Breast epithelium (tissue), 4 donors: ENCODE measurements at places on chromosomes 2 and 18.

DNA sequence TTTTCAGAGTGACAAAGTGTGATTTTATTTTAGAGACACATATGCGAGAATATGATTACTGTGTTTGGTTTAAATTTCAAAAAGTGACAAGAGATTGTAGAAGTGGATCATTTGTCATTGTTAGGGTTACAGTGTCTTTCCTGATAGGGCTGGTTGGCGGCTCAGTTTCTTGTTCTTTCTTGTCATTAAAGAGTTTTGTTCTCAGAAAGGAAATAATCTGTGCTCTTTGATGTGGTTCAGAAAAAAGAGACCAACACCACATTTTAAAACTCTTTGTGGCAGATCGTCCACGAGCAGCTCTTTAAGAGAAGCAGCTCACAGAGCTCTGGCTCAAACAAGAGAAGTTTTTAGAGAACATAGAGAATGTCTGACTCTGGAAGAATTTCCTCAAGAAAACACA, 45.6 kb upstream of the ZNF532 start:
- no peak for DNase-seq

GRCh38 chr18:51030537-51031258, 685 bp downstream of the SMAD4 start:
- DNase-seq, result peak; percentile 55

DNA sequence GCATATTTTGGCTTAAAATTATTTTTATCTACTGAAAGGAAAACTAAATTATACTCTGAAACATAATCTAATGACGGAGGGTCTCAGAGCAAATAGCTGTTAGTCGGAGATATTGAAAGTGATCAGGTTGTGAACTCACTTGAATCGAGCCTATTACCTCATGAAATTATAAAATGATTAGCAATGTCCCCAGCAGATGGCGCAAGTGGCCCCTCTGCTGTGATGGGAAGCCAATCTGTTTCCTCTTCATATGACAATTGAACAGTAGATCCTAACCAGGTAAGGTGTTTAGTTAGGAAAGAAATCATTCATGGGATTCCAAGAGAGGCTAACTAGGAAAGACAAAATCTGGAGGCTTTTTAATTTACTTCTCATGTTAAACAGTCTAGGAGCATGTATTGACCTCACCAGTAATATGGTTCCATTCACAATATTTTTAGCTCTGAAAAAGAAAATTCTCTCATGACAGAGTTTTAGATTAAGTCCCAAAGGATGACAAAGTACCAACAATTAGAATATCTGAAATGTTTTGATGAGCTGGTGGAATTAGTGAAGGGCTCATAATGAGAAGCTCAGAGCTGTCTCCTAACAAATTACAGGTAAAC, 29.9 kb upstream of the MPPE1 start:
- peak; percentile 73 for DNase-seq

- DNase-seq, result no peak
These were observed 111.8 kb downstream of the HDAC4 start for GRCh38 chr2:239288951-239289511.

- DNase-seq, result no peak
These were observed 19.3 kb upstream of the CSRNP3 start for GRCh38 chr2:165450156-165450555.

- DNase-seq, result no peak
These were observed 76.3 kb upstream of the ZCCHC2 start for GRCh38 chr18:62446511-62446910.

GRCh38 chr2:172938713-172939375, 136.8 kb upstream of the MAP3K20 start:
- DNase-seq, result no peak

DNA sequence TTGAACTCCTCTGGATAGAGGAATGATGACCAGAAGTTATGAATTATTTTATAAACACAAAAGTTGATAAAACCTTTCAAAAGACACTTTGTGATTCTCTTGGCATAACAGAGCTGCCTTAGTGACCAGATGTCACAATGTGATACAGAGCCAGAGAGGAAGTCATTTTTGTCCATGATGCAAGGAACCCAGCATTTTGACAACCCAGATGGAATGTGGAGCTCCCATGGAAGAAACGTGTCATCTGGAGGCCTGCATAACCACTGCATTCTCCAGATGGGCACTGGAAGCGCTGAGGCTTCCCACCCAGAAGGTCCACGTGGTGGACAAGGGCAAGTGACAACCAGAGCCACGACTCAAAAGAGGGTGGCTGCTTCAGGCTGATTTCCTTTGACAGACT, 30.1 kb downstream of the HRH4 start:
- DNase-seq, result no peak

DNA sequence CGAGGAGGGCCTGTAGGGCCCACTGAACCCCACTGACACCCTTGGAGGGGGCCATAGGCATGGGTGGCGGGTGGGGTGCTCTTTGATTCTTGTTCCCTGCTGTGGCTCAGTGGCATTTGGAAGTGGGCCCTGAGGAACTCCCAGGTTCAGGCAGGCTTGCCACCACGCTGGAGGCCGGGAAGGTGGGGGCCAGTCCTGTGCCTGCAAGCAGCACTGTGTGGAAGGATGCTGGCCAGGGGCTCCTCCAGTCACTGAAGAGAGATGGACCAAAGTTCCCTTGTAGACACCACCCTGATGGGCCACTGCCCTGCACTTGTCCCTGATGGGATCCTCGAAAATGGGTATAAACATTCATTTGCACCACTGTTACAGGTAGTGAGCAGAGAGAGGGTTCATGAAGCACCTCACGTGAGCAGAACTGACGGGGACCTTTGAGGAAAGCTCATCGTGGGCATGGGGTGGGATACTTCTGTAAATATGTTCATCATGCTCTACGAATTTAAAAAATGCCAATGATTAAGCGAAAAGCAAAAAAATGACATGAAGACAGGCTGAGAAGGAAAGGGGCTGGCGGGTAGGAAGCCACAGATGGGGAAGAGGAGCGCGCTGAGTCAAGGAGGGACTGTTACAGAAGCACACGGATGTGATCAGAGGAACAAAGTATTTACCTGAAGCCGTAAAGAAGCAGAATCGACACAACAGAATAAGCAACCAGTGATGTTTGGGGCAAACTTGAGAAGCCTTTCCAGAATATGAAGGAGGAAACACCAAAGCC, 45.2 kb upstream of the ASB1 start:
- DNase-seq, result no peak

GRCh38 chr2:100981011-100981410, 21.1 kb upstream of the RPL31 start:
- no peak for DNase-seq

DNA sequence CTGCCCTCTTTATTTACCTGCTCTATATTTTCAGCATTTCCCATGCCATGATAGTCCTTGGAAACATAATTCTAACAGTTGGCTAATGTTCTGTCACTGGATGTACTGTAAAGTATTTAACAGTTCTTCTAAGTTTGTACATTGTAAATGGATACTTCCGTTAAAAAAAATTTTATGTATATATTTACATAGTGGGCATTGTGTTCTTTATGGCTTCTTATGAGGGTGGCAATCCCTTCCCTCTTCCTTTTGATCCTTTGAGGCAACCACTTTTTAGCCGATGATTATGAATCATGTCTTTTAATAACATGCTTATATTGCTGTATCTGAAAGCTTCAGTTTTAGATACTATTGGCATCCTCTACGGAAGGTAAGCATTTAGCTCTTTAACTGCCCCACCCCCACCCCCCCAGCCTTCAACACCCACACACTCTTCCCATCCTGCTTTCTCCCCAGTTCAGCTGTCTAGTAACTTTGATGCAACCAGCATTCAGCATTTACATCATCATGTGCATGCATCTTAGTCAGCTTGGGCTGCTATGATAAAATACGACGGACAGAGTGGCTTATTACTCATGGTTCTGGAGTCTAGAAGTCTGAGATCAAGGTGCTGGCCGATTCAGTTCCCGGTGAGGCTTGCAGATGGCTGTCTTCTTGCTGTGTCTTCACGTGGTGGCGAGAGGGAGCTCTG, 21.0 kb upstream of the EDAR start:
- DNase-seq, result no peak

- DNase-seq, result no peak
These were observed 162.6 kb downstream of the FMNL2 start for GRCh38 chr2:152497481-152498052.

- DNase-seq, result no peak
These were observed 7.3 kb upstream of the HTR2B start for GRCh38 chr2:231132129-231132528.

- DNase-seq, result no peak
These were observed 437.8 kb downstream of the ZNF521 start for GRCh38 chr18:24914171-24914525.

- no peak for DNase-seq
These were observed 73.1 kb upstream of the RPRM start for GRCh38 chr2:153551698-153552097.

DNA sequence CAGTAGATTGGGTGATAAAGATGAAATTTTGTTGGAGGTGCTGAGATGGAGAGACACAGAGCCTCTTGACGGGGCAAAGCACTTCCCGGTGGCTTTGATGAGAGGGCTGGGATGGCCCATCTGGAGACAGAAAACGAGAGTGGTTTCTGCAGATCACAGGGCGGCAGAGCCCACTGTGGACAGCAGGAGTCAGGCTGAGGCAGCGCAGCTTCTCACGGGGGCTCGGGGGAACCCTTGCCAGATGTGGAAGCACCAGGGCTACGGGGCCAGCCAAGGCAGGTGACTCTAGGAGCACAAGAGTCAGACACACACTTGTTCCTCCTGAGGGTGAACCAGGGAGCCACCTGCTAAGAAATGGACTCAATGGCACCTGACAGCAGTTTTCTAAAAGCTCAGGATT, 78.5 kb downstream of the TPO start:
- DNase-seq, result no peak

DNA sequence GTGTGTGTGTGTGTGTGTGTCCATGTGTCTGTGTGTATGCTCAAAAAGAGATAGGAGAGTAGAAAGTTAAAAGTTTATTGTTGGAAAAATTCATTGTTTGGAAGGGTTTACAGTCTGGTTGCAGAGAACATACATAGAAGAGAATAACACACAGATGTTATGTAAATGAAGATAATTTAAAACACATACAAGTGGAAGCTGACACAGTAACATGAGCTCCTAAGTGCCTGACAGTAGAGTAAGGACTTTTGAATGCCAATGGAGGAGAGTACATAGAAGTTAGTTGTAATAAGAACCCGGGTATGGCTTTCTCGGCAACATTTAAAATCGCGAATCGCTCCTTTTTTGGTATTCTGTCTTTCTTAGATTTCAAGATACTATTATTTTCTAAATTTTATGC, 137.0 kb upstream of the FANCL start:
- DNase-seq, result no peak

DNA sequence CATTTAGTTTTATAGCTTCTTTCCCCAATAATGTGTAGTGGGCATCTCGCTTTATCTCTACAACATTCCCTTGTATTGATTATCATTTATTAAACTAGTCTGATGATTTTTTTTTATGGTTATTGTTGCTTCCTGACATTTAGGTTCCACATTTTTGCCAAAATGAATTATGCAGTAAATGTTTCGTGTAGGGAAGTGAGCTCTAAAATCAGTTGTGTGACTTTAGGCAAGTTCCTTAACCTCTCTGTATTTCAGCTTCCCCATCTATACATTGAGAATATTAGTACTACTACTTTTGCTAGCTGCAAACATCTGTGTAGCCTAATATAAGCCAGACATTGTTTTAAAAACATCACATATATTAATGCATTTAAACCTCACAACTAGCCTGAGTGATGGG, 22.9 kb downstream of the SOCS6 start:
- no peak for DNase-seq
